Mucosa of gallbladder (tissue), 1 donor: ENCODE measurements at places on chromosomes 11 and 22. TPM values are rescaled to one million over a fixed set of nuclear protein-coding genes. Genes with fewer than 3 reads are reported as not detected.

DNA sequence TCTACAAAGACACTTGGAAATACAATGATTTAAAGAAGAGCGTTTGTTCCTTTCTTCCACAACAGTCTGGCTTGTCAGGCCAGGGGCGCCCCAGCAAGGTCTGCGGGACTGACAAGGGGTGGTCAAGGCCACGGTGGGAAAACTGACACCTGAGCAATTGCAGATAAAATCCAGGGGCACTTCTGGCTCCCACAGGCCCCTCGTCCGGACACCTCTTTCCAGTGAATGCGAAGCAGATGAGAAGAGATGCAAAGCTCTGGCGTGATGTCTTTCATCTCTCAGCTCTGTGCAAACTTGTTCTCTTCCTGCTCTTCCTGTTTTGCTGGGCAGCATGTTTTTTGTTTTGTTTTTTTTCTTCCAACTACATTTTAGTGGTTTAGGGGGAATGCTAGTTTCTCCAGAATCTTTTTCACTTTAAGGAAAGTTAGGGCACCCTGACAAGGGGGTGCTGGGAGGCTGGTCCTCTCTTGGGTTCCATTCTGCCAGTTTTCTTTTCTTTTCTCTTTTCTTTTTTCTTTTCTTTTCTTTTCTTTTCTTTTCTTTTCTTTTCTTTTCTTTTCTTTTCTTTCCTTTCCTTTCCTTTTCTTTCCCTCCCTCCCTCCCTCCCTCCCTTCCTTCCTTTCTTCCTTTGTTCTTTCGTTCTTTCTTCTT, 11.1 kb upstream of the CBX6 start:
- no peak for DNase-seq

- no peak for DNase-seq
These were observed 435.4 kb downstream of the TMEM135 start for GRCh38 chr11:87473174-87473573.

UBASH3B gene
- 7.4 TPM for total RNA-seq

- no peak for DNase-seq
These were observed 690 bp upstream of the UVRAG start for GRCh38 chr11:75814363-75814676.

MISFA gene
- total RNA-seq, result 2.8 TPM

GRCh38 chr22:29344137-29344536, 28.6 kb upstream of the RASL10A start:
- peak; percentile 67 for DNase-seq

DNA sequence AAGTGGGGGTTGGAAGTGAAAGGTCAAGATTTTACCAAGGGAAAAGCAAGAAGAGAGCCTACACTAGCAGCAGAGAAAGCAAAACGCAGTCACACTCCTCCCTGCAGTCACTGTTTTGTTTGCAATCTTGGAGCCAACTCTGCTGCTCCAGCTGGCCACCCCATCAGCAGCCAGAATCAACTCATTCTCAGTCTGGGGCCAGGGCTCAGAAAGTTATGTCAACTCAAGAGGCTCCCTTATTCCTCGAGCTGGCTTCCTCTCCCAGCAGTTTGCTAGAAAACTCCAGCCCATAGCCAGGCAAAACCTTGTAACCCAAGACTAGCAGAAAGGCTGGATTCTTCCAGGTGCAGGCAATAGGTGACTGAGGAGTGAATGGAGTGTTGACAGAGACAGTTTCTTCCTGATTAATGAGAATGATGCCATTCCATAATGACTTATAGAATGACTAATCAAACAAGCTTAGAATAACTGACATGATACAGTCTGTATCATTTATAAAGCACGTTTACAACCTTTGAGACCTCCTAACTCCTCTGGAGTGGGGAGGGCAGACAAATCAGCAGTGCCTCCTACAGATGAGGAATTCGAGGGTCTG, 53.4 kb downstream of the P4HA3 start:
- peak; percentile 65 for DNase-seq

DNA sequence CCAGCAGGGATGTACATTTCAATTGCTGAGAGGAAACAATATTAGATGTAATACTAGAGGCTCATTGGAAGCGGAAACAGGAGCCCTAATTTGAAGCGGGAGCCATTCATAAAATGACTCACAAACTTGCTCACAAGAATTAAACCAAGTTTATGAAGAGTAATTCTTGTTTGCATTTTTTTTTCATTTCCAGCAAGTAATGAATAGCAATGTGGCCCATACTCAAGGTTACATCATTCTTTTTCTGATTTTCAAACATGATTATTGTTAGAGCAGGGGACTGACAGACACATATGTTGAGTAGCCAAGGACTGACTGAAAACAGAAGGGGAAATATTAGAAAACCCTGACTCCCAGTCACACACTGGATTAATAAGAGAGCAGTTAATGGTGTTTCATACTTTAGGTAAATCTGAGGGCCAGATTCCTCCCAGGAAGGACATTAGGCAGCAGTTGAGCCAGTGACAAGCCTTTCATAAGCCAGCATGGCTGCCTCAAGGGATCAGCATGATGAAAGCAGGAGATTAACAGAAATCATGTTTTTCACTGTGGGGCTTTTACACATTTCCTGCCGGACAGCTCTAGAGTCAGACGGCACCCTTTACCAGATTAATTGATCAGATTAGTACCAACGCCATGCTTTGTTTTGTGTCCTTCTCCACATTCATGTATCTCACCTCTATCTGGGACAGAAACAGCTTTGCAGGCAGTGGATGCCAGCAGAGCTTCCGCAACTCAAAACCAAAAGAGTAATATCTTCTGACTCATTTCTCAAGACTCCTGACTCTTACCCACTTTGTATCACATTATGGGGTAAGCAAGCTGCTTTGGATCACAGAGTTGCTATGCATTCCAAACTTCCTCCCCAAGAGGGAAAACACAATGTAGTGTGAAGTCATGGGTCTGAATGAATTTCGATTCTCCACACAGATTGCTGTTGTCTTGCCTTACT, 831.6 kb downstream of the KCNA4 start:
- no peak for DNase-seq

GAL3ST1 gene
- 102 TPM for total RNA-seq

PKP3 gene
- total RNA-seq, result 70.8 TPM

GRCh38 chr11:71252269-71252769, at the start of gene SHANK2:
TSS of gene SHANK2 (minus strand) at chr11:71252577. CDS start at chr11:71147326, 105,251 bp downstream.
- DNase-seq, result no peak

GRCh38 chr11:121318848-121319834, 26.6 kb downstream of the SC5D start:
- DNase-seq, result peak; percentile 22

DNA sequence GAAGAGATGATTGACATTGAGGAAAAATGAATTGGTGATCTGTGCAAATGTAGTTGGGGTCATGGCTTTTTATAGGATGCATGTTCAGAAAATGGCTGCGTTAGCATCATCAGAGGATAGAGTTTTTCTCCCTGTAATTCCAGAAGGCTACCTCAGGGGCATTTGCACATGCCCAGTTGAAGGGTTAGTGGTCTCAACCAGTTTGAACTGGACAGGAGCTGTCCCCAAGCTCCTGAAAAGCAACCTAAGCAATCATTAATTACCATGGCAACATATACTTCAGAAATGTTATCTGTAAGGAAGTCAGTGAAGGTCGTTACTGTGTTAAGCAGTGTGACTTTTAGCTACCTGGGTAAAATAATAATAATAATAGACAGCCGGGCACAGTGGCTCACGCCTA, 29.3 kb downstream of the TUG1 start:
- no peak for DNase-seq

GRCh38 chr22:21047035-21047661, 1.4 kb downstream of the LRRC74B start:
- no peak for DNase-seq

CDON gene
- 25.8 TPM for total RNA-seq

LSP1 gene
- 43.1 TPM for total RNA-seq

GRCh38 chr11:130408401-130408890, 20.0 kb downstream of the ADAMTS8 start:
- no peak for DNase-seq

DNA sequence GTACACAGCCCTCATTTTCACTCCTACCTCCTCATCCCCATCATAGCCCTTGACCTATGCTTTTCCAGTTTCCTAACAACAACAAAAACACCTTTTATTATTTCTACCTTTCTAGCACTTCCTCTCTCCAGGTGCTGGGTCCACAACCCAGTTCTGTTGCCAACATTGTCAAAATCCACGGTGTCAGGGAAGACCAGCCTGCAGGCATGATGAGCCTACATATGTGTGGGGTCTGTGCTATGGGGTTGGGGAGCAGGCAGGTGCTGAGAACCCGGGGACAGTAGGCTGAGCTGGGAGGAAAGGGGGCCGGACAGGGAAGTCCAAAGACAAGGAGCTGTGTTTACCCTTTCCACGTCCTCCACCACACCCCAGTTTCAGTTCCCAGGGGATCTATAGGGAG, 711 bp upstream of the ZPR1 start:
- no peak for DNase-seq

DNA sequence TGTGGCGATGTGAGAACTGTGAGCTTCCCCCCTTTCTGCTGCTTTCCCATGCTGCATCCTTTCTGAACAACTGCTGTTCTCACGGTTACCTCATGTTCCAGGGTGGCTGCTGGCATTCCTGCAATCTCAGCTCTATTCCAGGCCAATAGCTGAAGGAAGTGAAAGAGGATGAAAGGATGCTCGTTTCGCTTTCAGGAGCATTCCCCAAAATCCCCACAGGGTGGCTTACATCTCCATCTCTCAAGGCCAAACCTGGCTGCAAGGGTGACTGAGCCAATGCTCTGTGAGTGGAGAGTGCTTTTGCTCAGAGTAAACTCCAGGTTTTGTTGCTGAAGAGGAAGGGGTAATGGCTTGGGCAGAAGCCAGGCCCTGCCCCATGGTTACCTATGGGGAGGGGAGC, 848.2 kb downstream of the BRD1 start:
- no peak for DNase-seq

DNA sequence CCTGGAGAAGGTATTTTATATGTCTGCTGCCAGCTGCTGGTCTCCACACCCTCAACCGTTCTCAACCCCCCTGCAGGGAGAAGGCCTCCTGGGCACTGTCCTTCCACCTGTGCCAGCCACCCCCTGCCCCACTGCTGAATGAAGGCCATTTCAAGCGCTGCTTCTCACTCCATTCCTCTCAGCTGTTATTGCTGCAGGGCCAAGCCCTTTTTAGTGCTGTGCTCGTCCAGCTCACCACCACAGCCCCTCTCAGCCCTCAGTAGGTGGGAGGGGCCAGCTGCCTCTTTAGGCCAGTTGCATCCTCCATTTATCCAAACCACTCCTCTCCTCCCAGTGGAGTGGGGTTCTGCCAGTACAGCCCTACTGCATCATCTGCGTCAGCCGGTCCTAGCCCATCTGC, 1.8 kb upstream of the WBP2NL start:
- DNase-seq, result no peak

- DNase-seq, result no peak
These were observed 109.1 kb downstream of the RASSF10 start for GRCh38 chr11:13118194-13118593.

DNA sequence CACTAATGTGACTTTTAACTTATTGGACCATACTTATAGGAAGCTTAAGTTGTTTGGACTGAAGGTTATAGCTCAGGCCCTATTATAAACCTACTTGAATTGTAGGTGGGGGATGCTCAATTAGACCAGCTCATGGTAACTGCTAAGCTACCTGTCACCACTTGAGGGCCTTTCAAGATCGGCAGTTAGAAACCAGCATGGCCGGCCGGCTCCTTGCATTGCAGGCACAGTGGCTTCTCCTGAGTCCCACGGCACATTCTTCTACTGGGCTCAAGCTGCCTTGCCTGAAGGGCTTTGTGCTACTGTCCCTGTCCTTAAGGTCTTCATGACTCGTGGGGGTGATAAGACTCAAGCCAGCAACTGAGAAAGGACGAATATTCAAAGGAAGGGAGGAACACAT, 70.8 kb downstream of the TBC1D22A start:
- no peak for DNase-seq

GRCh38 chr11:110598725-110599124, 113.5 kb downstream of the ARHGAP20 start:
- no peak for DNase-seq

- peak; percentile 99 for DNase-seq
These were observed at the start of gene SMDT1 for GRCh38 chr22:42079319-42080251. TSS of gene SMDT1 (plus strand) at chr22:42079700. CDS start at chr22:42079769, 69 bp downstream.

TIMP3 gene
- 180 TPM for total RNA-seq

- no peak for DNase-seq
These were observed 135.6 kb downstream of the NAV2 start for GRCh38 chr11:19848219-19848618.

KDM4E gene
- total RNA-seq, result not detected

GUCY1A2 gene
- total RNA-seq, result 3.2 TPM

- no peak for DNase-seq
These were observed 175.2 kb downstream of the WNT11 start for GRCh38 chr11:76030968-76031590.

OR4A16 gene
- not detected for total RNA-seq
